ENCODE measurements at places on chromosomes 1 and 21.

DNA sequence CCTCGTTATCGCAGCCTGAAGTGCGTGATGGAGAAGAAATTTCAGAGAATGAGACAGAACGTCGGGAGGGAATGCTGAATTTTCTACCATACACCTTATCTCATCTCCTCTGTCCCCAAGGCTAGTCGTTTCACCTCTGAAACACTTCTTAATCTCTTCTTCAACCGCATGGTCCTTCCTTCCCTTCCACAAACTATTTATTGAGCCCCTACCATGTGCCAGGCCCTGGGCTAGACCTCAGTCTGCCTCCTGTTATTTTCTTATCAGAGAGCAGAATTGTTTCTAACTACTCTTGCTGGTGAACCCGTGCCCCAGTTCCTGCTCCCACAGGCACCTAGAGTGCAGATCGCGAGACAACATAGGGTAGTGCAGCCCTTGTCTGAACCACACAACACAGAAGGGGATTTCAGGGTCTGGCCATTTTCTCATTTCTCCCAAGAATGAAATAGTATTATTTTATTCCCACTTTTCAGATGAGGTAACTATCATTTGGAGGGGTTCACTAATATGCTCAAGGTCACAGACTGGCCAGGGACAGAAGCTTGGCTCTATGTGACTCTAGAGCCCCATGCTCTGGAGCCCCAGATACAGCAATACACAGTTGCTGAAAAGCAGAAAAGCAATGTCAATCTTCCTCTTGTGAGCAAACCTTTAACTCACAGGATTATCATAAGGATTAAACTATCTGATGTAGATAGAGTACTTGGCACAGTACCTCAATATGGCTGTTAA lies 598 bp upstream of the ADIPOR1 start:
- no peak for DNase-seq

DNA sequence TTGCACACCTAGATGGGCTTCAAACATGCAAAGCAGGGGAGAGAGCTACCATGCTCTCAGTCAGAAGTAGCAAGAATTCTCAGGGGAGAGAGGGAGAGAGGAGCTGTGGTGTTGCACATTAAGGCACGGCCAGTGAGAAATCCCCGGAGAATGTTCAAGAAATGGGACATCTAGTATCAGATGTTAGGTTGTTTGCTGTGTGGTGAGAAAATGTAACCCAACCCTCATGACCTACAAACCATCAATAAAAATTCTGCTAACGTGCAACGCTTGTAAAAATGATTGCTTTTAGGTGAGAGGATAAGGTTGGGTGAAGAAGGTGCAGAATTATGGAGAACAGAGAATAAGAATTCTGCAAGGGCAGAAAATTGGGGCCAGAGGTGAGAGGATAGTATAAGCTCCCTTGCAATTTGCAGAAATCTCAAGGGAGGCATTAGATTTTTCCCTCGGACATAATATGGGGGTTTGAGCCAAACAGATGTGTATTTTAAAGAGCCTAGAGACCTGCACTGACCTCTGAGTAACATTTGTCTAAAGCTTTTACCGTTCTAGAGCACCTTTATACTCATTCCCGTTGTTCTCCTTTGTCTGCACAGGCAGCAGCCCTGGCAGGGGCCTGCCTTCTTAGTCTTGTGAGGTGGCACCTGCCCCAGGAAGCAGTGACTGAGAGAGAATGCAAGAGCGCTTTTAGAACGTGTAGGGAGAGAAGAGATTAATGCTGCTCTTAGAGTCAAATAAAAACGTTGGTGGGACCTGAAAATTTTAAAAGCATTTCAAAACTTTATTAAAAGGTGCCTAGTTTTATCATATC lies 25.4 kb upstream of the KIAA0040 start:
- DNase-seq = no peak

DNA sequence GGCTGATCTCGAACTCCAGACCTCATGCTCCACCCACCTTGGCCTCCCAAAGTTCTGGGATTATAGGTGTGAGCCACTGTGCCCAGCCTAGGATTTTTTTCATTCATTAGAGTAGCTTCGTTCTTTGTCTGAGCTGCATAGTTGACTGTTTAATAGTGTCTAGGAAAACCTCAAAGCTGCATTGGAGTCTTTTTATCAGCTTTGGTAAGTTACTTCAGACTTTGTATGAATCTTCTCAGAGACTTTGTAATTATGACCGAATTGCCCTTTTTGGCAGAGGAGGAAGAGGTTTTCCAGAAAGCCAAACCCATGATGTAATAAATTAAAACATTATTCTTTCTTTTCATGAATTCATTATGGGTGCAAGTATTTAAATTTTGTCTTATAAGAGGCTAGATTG lies 5.1 kb downstream of the DNAJB4 start:
- no peak for DNase-seq

- no peak for DNase-seq
Observed at GRCh38 chr1:235902677-235903542, 36.2 kb upstream of the LYST start.

DNA sequence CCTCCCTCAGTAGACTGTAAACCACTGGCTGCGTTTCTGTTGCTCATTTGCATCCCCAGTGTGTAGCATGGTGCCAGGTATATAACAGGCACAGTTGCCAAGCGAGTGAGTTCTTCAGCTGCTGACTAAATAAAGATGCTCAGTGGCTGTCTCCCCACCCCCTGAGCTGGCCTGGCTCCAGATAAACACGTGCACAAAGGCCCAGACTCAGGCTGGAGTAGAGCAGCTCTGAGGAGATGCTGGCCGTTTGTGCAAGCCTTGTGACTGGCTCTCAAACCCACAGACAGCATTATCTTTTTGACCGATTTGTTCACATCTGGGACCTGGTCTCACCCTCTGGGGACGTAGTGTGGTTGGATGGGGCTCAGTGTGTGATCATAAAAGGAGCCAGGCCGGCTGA lies 7.1 kb downstream of the CHRNB2 start:
- no peak for DNase-seq

GRCh38 chr1:84985365-84985764 lies 11.5 kb downstream of the MCOLN2 start:
- no peak for DNase-seq

DNA sequence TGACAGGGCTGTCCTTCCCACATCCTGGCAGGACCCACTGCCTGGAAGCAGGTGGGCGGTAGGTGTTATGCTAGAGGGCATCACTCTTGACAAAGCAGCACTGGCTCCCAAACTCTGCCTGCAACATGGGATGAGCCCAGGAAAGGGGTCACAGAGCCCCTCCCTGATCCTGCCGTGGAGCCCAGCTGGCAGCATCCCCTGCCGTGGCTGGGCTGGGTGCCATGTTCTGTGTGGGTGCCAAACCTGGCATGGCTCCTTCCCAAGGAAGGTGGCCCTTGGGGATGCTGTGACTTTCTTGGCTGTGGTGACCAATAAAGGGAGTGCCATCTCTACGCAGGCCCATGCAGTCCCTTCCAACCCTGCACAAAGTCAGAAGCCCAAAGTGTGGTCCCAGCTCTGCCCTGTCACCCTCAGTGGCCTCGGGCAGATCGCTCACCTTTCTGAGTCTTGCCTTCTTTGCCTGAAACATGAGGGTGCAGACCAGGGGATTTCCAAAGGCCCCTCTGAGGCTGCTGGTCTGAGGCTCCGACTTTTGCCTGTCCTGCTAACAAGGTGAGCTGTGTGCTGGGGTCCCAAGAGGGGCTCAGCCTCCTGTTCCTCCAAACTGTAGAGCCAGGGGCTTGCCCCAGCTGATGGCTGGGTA lies 6.0 kb downstream of the CDK18 start:
- no peak for DNase-seq

DNA sequence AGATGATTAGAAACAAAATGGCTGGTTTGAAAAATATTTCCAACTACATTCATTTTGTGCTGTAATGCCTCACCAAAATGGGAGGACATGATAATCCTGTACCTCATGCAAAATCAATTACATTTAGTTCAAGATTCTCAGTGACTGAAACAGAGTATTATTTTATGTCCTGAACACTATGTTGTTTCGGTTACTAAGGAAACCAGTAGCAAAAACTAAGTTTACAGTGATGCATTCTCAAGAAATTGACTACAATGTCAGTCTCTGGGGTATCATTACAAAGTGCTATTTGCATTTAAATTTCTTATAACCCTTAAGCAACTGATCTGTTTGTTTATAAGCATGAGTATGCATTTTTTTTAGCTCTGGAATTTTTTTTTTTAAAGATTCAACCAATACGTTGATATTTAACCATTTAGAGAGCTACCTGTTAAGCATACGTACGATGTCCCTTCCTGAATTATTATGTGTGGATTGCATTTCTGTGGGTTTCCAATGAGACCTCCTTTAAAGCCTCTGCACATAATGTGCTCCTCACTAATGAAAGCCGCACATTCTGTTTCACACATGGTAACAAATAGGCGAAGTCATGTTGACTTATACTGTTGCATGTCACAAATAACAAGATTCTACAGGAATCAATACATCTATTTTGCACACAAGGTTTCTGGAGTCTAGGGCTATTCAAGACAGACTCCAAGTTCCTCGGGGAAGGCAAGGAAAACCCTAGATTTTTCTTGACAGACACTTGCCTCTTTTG lies 1035.7 kb downstream of the ADGRL2 start:
- DNase-seq = no peak

DNA sequence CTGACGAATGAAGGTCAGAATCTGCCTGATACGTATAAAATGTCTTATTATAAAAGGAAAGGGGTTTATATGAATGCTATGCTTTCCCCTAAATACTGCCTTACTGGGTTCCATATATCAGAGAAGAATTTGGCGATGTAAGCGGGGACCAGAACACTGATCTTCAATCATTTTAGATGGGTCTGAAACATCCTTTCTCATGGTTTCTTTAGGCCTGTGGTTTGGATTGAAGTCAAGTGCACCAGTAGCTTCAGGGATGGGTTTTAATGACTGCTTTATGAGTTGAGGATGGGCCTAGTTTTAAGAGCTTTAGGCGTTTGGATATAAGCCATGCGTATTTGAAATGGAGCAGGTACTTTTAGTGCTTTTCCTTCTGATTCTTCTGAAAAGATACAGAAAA lies 6.9 kb downstream of the FMN2 start:
- DNase-seq = no peak

Data from stimulated activated CD8-positive, alpha-beta memory T cell treated with anti-CD3 and anti-CD28 coated beads, Interleukin-4, amount 100 ng/mL, for 1 hour (primary cell).